ENCODE measurements at places on chromosomes 6 and 20.
A peak's percentile ranks its signal among the peaks of the same experiment; 100 is the strongest.

- no peak for DNase-seq
Observed at GRCh38 chr6:54624216-54624615, 222.4 kb upstream of the FAM83B start.

DNA sequence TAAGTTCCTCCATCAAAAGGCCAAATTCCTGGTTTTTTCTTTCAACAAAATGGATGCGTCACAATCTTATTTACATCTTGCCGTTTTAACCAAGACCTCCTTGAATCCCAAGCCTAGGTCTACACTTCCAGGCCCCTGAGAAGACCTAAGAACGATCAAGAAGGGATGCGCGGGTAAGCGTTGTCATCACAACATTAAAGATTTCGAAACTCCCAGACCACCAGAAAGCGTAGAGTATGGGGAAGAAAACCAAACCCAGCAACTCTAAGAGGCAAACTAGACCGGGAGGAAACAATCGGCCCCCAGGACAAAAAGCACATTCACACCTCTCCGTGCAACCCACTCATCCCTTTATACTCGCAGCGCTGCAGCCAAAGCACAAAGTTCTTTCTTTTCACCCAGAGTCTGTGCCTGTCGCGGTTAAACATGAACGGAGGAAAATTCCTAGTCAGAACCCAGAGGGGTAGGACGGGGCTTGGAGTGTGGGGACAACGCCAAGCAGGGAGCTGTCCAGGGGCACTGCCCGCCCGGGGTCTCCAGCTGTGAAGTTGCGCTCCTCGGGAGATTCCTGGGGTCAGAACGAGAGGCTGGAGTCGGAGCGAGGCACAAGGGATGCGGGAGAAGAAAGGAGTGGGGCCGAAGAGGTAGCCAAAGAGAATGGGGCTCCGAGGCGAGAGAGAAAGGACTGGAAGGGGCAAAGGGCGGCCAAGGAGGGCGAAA, 725 bp downstream of the OSER1 start:
- peak; percentile 35 for DNase-seq

DNA sequence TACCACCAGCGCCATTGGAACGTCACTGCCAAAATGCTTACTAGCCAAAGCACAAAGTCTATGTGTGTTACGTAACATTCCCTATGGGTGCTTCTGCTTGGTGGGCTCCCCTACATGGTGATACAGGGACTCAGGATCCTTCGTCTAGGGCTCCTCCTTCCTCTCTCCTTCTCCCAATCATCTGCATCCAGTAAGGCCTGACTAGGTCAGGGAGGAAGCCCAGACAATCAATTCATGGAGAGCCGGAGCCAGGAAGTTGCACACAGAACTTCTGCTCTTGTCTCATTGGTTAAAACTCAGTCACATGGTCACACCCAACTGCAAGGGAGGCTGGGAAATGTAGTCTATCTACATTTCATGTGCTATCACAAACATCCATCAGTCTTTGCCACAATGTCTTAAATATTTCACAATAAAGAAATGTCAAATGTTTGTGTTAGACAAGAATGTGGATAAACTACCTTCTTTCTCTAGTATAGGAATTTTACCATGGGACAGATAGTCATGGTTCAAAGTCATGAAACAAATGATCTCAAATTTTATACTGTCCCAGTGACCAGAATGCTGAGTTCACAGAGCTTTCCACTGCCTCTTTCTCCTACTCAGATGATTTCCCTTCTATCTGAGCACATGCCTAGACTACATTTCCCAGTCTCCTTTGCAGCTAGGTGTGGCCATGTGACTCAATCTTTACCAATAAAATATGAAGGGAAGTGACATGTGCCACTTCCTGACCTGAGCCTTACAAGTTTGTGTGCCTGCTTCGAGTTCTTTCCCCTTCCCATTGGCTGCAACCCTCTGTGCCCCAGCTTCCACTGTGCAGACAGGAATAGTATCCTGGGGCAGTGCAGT, 9.3 kb upstream of the KCNK15 start:
- DNase-seq = peak; percentile 94

DNA sequence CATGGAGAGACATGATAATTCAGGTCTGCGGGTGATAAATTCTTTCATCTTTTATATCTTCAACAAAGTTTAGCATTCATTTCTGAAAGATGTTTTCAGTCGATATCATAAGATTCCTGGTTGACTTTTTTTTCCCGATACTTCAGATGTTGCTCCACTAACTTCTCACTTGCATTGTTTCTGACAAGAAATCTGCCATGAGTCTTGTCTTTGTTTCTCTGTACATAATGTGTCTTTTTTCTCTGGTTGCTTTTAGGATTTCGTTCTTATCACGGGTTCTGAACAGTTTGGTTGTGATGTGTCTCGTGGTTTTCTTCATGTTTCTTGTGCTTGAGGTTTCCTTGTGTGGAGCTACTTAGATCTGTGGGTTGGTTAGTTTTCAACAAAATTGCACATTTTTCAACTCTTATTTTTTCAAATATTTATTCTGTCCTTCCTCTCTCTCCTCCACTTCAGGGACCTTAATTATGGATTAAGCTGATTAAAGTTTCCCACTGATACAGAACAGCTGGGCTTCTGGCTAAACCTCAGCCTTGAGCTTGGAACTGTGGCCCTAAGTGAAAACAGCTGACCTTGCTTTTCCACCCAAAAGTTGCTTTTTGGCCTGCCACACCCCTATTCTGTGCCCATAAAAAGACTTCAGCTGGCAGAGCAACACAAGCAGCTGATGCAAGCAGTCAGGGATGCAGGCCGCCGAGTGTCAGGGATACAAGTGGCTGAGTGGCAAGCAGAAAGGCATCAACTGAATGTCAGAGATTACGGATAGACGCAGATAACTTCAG, 97.9 kb upstream of the SNX9 start:
- no peak for DNase-seq

- DNase-seq = no peak
Observed at GRCh38 chr6:41045664-41046063, 3.4 kb downstream of the TSPO2 start.

DNA sequence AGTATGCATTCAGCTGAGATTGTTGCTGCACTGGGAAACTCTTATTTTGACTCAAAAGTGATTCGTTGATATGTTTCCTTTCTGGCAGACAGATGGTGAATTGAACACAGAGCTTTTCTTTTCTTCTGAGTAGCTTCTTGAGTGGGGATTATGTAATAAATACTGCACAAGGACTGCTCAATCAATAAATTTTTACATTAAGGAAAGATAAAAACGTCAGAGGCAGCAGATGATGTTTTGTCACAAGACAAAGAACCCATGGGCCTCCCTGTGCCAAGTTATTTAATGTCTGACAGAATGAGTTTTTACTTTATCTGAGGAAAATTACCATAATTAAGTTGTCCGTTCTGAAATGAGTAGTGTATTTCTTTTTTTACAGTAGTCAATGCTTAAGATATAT, 460.3 kb downstream of the UTRN start:
- no peak for DNase-seq

GRCh38 chr6:170371588-170371987, 65.0 kb downstream of the FAM120B start:
- no peak for DNase-seq

DNA sequence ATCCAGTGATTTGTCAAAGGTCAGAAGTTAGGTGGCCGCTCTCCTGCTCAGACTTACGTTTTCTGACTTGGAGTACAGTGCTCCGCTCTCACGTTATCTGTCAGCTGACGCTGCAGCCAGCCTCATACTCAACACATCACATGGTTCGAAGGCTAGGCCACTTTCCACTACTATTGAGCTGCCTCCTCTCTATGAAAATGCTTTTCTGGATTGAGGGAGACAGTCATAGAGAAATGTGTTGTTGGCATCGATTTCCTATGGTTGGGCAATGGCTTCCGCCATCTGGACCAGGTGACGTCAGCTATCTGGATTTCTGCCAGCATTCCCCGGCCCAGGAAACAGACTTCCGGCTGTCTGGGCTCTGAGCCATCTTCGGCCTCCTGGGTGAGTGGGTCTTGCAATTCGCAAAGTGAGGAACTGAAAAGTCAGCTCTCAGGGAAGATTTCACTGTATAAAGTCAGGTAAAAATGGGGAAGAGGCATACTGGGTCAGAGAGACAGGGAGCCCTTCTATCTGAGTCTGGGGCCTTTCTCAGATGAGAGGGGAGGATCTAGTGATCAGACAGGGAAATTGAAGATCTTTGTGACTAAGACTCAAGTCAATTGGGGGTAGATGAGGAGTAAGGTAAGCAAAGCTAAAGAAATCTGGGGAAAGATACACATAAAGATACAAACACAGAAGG, 37.5 kb upstream of the IER3 start:
- DNase-seq = peak; percentile 99

GRCh38 chr6:20777801-20778200, 243.5 kb downstream of the CDKAL1 start:
- no peak for DNase-seq

- DNase-seq = no peak
Observed at GRCh38 chr6:100657678-100658330, 193.1 kb upstream of the SIM1 start.

DNA sequence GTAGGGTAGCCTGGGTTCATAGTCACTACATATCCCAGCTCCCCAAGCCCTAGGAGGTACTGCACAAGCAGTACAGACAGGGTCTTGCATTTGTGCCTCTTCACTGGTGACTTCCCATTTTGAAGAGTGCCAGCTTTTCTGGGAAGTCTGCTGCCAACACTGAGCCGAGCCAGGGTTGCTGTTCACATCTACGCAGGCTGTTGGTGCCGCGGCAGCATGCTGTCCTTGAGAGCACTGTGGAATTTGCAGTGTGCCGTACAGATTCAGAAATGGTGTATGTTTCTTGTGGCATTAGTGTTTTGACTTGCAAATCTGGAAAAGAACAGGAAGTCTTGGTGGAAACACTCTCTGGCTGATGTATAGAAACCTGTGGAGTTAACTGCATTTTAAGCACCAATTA, 67.5 kb downstream of the JARID2 start:
- DNase-seq = no peak

- DNase-seq = no peak
Observed at GRCh38 chr6:167095888-167096287, 27.0 kb upstream of the CCR6 start.
